ENCODE measurements at places on chromosomes 5 and 9. TPM values are rescaled to one million over a fixed set of nuclear protein-coding genes. Genes with fewer than 3 reads are reported as not detected.

- no peak for DNase-seq
Observed at GRCh38 chr5:113825176-113825575, 311.7 kb downstream of the YTHDC2 start.

GRCh38 chr9:72349911-72350310, 15.1 kb downstream of the ZFAND5 start:
- no peak for DNase-seq

MEGF10 gene
- total RNA-seq = not detected

- DNase-seq = no peak
Observed at GRCh38 chr5:21931116-21931515, 922.0 kb downstream of the CDH12 start.

OLFM1 gene
- not detected for total RNA-seq

SPINK6 gene
- not detected for total RNA-seq

LCN10 gene
- 1.0 TPM for total RNA-seq

GRCh38 chr5:115655994-115656393, 30.2 kb upstream of the TMED7 start:
- DNase-seq = no peak

DNA sequence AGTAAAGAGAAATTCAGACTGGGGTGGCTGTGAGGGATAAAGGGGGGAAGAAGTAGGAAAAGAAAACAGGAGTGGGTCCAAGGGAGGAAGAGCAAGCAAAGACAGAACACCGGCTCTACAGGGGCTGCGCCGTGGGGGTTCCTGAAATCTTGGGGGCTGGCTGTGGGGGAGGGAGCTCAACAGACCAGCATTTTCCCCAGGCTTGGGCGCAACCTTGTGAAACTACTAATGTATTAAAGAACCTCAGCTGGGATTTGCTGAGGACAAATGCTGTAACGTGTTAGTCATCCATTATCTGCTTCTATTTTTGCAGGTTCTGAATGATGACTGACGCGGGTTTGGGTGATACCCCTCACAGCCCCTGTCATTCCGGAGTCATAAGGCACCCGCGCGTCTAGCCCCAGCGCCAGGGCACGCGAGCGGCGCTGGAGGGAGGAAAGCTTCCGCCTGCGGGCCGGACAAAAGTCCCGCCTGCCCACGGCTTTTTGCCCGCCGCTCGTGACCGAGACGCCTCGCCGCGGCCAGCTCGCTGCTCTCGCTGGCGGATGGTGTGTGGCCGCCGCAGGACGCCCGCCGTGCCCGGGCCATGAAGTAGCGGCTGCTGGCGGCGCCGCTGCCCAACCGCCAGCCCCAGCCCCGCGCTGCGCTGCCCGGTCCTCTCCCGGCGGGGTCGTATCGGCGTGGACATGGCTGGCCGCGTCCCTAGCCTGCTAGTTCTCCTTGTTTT, 110.6 kb downstream of the PAM start:
- DNase-seq = peak; percentile 49

GRCh38 chr9:6628704-6629103, 16.8 kb downstream of the GLDC start:
- DNase-seq = no peak
